Foreskin keratinocyte (primary cell): ENCODE measurements at places on chromosomes 3 and 15. TPM values are rescaled to one million over a fixed set of nuclear protein-coding genes. Genes with fewer than 3 reads are reported as not detected.
A peak's percentile ranks its signal among the peaks of the same experiment; 100 is the strongest.

Gene PLA2G4B
- total RNA-seq, result 3.5 and 4.5 TPM in 2 replicates

Gene SLC12A1
- total RNA-seq, result not detected in 2 replicates

DNA sequence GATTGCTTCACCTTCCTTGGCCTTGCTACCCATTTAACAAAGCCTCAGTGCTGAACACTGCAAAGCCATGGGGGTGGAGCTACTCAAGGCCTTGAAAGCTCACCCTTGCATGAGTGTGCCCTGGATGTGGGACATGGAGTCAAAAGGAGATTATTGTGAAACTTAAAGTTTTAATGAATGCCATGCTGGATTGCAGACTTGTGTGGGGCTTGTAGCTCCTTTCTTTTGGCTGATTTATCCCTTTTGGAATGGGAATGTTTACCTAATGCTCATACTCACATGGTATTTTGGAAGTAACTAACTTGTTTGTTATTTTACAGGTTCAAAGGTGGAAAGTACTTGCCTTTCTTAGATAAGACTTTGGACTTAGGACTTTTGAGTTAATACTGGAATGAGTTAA, 538.5 kb upstream of the NECTIN3 start:
- no peak for DNase-seq

DNA sequence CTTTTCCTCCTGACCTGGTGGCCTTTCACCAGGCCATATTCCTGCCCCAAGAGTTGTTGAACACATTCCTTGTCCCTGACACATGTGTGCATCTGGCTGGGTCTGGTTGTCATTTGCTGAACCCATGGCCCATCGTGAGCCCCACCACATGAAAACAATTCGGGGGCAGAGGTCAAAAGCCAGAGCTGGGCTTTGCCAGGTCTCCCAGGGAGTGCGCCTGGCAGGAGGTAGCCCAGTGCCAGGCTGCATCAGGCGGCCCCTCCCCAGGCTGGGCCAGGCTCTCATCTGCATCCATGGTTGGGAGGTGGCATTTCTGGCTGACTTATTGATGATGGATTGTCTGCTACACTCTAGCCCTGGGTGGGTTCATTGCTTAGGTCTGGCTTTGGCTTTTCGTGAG, 30.9 kb downstream of the SPSB4 start:
- DNase-seq, result no peak

DNA sequence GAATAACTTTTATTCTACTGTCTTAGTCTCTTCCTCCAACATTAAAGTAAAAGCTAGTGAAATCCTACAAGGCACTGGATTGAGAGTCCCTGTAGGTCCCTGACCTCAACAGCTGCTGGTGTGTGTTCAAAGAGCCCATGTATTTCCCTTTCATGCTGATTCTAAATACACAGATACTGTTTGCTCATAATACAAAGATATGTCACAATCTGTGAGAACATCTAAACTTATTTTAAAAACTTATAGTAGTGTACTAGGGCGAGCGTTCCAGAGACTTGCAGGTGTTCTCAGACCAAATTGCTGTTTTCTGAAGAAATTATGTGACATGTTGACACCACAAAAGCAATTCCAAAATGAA, 145.9 kb upstream of the LIPC start:
- no peak for DNase-seq

DNA sequence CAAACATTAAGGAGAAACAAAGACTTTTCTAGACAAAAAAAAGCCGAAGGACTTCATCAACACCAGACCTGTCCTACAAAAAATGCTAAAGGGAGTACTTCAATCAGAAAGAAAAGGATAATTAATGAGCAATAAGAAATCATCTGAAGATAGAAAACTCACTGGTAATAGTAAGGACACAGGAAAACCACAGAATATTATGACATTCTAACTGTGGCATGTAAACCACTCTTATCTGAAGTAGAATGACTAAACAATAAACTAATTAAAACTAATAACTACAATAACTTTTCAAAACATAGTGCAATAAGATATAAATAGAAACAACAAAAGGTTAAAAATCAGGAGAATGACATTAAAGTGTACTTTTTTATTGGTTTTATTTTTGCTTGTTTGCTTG, 584.5 kb upstream of the CCDC54 start:
- peak; percentile 13 for DNase-seq
